ENCODE measurements at places on chromosomes 7 and 10.

DNA sequence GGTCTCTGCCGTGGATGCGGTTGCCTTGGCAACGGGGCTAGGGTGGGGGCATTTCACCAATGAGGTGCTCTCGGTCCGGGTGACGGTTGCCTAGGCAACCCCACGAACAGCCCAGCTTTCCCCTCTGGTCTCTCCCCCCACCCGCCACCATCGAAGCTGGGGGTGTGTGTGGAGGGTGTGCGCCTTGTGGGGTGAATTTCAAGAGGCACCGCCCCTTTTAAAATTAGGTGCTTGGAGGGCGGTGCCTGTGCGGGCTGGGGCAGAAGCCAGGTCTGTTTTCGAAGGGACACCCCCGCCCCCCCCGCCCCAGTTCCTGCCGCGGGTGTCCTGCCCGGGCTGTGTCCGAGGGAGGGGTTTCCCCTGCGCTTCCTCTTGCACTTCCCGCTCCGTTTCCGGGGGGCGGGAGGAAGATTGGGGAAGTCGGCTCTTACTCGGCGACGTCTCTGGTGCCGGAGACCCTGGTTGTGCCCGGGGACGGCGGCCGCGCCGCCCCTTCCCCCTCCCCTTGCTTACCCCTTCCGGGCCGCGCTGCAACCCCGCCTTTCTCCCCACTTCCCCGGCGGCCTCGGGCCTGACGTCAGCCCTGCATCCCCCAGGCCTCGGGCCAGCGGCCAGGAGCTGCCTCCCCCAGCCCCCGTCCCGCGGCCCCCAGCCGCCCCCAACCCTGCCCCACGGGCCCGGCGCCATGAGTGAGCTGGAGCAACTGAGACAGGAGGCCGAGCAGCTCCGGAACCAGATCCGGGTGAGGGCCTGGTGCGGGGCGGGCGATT is 2.2 kb downstream of the GNB2 start:
- peak; percentile 12 for DNase-seq

DNA sequence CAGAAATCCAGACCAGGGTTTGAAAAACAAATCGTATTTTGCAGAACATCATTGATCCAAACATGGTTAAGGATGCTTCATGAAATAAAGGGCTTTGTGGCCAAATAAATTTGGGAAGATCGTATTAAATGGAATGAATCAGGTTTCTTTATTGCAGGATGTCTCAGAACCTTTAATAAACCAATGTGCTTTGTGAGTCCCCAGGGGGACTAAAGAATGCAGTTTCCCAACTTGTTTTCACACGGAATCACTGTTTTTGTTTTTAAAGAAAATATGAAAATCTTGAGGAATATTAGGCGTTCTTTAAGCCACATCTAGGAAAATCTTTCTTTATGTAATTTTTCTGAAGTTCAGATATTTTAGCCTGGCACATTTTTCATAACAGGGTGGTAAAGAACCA is 16.8 kb upstream of the CCDC172 start:
- no peak for DNase-seq

- no peak for DNase-seq
Measured at GRCh38 chr7:19762631-19763030, 10.8 kb downstream of the TMEM196 start.

GRCh38 chr7:17488829-17489228 is 190.4 kb downstream of the AHR start:
- no peak for DNase-seq

DNA sequence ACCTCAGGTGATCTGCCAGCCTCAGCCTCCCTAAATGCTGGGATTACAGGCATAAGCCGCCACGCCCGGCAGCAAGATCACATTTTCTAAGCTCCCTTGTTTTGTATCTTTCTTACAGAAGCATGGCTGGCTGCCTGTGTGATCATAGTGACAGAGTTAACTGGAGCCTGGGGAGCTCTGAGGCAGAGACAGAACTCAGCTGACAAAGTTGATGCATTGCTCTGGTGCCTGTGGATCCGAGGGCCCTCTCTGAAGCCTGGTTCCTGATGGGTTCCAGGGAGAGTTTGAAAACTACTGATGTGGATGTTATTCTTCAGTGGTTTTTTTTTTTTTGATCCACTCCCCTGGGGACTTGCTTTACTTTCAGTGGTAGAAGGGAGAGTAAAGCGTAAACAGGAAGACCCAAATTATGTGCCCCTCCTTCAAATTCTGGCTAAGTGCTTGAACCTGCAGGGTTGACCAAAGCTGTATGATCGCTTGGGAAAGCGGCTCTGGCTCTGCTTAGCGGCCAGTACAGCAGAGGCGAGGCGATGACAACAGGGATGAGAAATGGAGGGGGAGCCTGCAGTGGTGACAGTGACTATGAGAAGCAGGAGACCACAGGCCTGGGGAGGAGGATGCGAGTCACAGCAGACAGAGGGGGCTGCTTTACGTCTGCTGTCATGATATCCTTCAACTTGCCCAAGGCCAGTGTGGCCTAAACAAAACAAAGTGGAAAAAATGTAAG is 6.8 kb upstream of the EFCAB10 start:
- no peak for DNase-seq
